HCT116 (cell line): ENCODE measurements at places on chromosomes 2 and 18. TPM values are rescaled to one million over a fixed set of nuclear protein-coding genes. Genes with fewer than 3 reads are reported as not detected.

GRCh38 chr2:183532514-183532913 lies 408.3 kb downstream of the NUP35 start:
- no peak for DNase-seq

DRC1 gene
- not detected for total RNA-seq

DNA sequence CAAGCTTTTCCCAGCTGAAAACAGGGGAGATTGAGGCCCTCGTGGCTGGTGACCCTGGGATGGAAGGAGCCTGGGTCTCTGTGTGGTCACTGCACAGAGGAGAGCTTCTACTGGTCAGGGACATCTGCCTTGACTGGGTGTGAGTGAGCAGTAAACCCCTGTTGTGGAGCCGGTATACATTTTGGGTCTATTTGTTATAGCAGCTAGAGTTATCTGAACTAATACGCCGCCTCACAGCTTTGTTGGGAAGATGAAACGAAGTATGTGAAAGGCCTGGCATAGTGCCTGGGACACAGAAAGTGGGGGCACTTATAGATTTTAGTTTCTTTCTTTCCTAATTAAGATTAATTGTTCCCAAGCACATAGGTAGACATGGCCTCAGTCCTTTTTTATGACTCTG lies 72.2 kb upstream of the HPCAL1 start:
- no peak for DNase-seq

DNA sequence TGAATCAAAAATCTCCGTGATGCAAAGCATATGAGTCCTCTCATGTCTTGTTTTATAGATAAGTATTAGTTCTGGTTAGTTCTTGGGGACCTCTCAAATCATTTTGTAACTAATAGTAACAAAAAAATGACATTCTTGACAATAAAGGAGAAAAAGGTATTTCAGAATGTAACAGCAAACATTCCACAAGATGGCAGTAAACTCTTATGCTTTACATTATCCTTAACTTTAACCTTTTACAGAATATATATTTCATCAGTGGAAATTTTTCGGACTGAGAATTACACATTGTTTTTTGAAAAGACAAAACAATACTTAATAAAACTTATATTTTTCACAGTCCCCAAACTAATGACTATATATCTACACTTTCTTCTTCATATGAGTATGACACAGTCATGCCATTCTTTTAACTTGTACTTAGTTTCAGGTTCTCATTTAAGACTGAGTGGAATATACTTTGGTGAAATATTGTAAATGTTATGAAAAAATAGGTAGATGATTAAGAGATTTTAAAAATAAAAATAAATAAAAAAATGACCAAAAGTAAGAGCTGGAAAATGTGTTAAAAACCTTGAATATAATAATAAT lies 142.9 kb upstream of the NXPH2 start:
- DNase-seq = peak; percentile 22

GRCh38 chr2:101759162-101759561 lies 61.7 kb downstream of the MAP4K4 start:
- peak; percentile 57 for DNase-seq

GRCh38 chr2:148899638-148900318 lies 24.8 kb downstream of the KIF5C start:
- DNase-seq = no peak

- DNase-seq = no peak
Observed at GRCh38 chr2:44388877-44389276, 27.1 kb downstream of the CAMKMT start.
